ENCODE measurements at places on chromosomes 7 and 10. TPM values are rescaled to one million over a fixed set of nuclear protein-coding genes. Genes with fewer than 3 reads are reported as not detected.
A peak's percentile ranks its signal among the peaks of the same experiment; 100 is the strongest.

GRCh38 chr10:1049425-1049958 is 573 bp upstream of the IDI1 start:
- peak overlapping the region; percentile 92 for H3K4me3 ChIP-seq
- H3K36me3 ChIP-seq = no peaks in the 10 kb centered on the region
- DNase-seq = no peak
- H3K4me1 ChIP-seq = no peaks in the 10 kb centered on the region

- no peaks in the 10 kb centered on the region for H3K4me1 ChIP-seq
- H3K27me3 ChIP-seq = no peaks in the 10 kb centered on the region
- no peak for DNase-seq
- H3K27ac ChIP-seq = no peak overlapping the region
- no peaks in the 10 kb centered on the region for H3K36me3 ChIP-seq
- H3K4me3 ChIP-seq = no peak overlapping the region
Observed at GRCh38 chr10:15451137-15452094, 80.3 kb upstream of the FAM171A1 start.

GRCh38 chr7:47142867-47143175 is 439.1 kb downstream of the TNS3 start:
- H3K4me1 ChIP-seq = no peaks in the 10 kb centered on the region
- no peak overlapping the region for H3K27ac ChIP-seq
- H3K36me3 ChIP-seq = no peaks in the 10 kb centered on the region
- H3K4me3 ChIP-seq = no peak overlapping the region

GRCh38 chr10:66591865-66592264 is 334.0 kb upstream of the LRRTM3 start:
- DNase-seq = no peak
- no peak overlapping the region for H3K27ac ChIP-seq
- no peak overlapping the region for H3K4me3 ChIP-seq
- no peaks in the 10 kb centered on the region for H3K27me3 ChIP-seq
- no peaks in the 10 kb centered on the region for H3K4me1 ChIP-seq
- H3K36me3 ChIP-seq = no peaks in the 10 kb centered on the region

Gene PIK3AP1
- total RNA-seq = 10.6 TPM

Gene RHBDD2
- total RNA-seq = 2.0 TPM

All from uterus (tissue), 4 donors.